Fibroblast of skin of left quadriceps (primary cell): ENCODE measurements at places on chromosomes 16 and 17.

- DNase-seq = no peak
These were observed 17.6 kb downstream of the HLF start for GRCh38 chr17:55282379-55282702.

DNA sequence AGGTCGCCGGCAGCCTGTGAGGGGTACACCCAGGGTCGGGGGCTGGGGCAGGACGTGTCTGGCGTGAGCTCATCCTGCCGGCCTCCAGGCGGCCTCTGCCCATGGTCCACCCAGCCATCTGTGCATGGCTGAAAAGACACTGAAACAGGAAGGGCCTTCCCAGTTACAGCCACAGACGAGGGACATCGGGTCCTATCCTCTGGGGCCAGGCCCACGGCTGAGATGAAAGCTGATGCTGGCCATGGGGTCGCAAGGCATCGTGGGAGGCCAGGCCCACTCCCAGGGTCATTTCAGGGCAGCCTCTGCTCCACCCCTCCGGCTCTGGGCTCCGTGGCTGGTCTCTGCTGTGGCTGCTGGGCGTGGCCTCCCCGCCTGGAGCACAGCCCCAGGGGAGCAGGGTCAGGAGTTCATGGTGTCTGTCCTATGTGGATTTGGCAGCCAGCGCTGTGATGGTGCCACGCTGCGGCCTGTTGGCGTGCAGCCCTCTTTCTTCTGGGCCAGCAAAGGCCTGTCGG, 16.6 kb upstream of the ATP6V0C start:
- no peak for DNase-seq

GRCh38 chr16:47055136-47055885, 81.8 kb upstream of the DNAJA2 start:
- DNase-seq = no peak

DNA sequence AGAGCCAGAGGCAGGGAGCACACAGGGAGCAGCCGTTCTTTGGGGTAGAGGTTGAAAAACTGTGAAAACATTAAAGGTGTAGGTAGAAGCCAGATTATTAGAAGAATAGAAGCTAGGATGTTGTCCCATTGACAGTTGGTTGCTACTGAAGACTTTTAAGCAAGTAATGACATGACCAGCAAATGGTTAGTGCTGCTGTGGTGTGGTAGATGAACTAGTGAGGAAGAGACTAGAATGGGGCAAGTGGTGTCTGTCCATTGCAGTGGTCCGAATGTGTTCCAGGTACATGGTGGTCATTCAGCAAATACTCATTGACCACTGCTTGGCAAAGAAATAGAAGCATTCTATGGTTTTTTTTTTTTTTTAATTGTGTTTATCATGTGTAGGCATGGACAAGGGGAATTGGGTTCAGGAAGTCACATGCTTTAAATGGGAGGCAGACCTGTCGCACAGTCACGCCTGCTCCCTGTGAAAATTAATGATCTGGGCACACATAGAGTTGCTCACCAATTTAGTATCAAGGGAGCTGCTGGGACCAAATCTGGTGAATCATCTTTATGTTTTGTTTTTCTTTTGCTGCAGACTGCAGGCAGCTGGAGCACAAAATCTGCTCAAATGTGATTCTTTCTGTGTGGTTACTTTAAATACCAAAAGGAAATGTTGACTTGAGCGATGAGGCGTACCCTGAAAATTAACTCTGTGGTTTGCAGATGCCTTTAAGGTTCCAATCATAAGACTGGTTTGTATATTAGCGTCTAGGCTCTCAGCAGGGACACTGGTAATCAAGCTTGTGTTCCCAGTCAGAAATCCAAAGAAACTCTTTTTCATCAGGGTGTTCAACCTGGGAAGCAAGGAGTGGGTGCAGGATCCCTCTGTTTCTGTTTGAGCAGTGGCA, 30.7 kb downstream of the YPEL2 start:
- peak; percentile 84 for DNase-seq

GRCh38 chr17:61734012-61734411, 129.3 kb downstream of the BRIP1 start:
- no peak for DNase-seq

DNA sequence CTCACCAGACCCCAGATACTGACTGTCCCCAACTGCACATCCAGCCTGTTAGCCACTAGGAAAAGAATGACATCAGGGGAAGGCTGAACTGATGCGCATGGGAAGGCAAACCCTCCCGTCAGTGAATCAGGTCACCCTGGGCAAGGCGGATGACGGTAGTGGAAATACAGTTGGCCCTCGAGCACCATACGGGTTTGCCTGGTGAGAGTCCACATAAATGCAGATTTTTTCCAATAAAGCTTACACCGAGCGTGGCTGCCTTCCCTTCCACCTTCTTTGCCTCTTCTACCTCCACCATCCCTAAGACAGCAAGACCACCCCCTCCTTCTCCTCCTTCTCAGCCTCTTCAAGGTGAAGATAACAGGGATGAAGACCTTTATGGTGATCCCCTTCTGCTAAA, 236.1 kb upstream of the TNRC6C start:
- no peak for DNase-seq

DNA sequence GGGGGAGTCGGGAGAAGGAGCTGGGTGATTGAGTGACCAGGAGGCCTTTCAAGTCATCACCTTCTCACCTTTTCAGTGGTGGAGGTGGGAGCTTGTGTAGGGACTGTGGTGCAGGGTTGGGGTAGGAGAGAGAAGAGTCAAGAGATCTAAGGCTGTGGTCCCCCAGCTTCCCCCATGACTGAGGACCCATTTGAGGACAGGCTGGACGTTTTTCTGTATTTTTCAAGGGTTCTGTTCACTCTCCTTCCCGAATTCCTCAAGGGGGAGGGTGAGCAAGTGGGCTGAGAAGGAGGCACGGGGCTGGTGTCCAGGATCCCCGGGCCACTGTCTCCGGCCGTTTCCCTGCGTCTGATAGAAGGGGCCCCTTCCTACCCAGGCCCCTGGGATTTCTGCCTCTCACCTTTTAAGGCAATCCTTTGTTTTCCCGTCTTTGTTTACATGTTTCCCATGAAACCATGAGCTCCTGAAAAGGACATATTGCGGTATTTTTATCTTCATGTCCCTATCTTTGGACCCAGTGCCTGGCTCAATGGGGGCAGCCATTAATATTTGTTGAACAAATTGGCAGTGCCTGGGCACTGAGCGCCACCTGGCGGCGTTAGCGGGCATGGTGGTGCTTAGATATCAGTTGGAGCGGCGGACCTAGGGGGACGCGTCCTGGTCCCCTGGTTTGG, 9.2 kb upstream of the CD300A start:
- DNase-seq = peak; percentile 25

DNA sequence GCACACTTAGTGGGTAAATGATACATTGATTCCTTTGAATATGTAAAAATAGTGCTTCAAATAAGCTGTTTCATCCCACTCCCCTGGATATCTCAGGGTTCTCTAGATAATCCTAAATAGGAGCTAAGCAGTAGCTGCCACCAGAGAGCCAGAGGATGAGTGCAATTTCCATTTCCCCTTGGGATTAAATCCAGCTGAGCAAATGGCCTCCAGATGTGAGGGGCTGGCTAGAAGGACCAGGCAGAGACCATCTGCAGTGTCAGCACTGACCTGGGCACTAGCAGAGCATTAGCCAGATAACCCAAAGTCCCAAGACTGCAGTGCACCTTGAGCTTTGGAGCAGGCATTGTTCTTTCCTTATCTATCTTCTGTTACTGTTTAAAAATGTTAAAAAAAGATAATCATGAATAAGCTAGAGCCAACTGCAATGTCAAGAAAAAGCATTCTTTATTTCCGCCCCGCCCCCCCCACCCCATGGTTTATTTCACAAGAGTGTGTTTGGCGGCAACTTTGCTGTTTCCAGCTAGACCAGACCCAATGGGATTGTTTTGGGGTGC, 19.5 kb downstream of the GPR179 start:
- DNase-seq = no peak

DNA sequence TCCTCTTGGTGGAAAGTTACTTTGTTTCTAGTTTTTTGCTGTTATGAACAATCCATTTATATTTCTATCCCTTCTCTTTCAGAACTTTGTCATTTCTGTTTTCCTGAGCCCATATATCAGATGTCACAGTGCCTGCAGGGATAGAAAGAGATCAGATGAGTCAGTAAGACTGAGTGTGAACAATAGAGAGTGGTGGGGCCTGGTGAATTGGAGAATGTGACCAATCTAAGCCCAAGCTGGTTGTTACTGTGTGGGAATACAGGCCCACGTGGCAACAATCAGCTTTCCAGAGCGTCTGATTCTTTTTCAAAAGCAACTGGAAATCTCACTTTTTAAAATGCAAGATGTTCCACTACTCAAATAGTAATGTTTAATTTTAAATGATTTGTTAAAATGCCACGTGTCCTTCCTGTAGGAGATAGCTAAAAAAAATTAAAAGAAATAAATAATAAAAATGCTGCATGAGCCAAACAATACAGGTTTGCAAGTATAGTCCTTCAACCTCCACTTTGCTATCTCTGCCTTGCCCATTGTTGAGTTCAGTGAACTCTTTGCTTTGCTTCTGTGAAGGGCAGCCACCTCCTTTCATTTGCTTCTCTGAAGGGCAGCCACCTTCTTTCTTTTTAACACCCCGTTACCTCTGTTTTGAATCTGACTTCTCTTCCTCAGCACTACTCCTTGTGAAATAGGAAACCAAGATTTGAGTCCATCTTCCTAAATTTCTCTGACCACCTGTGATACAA, 9.6 kb downstream of the DCTN5 start:
- no peak for DNase-seq

GRCh38 chr17:64357191-64357981, 33.3 kb downstream of the PECAM1 start:
- peak; percentile 94 for DNase-seq

DNA sequence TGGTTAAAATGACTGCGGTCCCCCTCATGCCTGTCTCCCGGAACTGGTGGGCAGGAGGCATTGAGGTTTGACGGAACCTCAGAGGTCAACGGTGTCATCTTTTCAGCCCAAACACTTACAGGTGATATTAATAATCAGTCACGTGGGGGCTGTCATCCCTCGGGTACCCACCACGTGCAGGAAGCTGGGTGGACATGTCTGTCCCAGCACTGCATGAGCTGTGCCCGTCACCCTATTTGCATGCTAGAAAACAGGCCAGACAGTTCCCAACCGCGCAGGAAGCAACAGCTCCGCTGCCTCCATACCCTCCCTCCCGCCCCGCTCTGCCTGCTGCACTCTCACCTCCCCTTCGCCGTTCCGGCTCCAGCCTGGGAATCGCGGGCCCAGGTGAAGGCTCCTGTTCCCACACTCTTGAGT, 1.4 kb downstream of the SYNGR3 start:
- no peak for DNase-seq

GRCh38 chr17:57471868-57472368, 215.6 kb downstream of the MSI2 start:
- no peak for DNase-seq
